ENCODE measurements at places on chromosomes 6 and 20. TPM values are rescaled to one million over a fixed set of nuclear protein-coding genes. Genes with fewer than 3 reads are reported as not detected.

PCMTD2 gene
- total RNA-seq: 51.5 TPM

C20orf144 gene
- total RNA-seq: not detected

SNAI1 gene
- total RNA-seq: 4.2 TPM

ISM1 gene
- total RNA-seq: 0.33 TPM

Data from mesangial cell (primary cell).